A549 (cell line): ENCODE measurements at places on chromosomes 2 and 18.

- DNase-seq: no peak
Measured at GRCh38 chr2:40639320-40639719, 187.4 kb upstream of the SLC8A1 start.

DNA sequence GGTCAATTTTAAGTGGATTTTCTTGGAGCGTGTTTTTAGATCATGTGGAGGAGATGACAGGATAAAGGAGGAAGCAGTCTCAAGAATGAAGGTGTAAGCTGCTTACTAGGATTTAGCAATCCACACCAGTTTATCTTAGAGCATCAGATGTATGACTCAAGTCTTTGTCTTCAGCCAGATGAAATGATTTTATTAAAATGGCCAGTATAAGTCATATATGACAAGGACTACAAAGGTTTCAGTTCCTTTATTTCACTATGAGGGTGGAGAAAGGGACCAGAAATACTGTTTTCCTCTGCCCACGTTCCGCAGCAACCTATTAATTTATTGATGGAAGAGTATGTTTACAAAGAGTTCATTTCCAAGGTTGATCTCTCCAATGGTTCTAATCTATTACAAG, 970.5 kb upstream of the SLC39A10 start:
- no peak for DNase-seq

GRCh38 chr18:35029103-35029502, 12.1 kb upstream of the MAPRE2 start:
- no peak for DNase-seq

- no peak for DNase-seq
Measured at GRCh38 chr2:128440666-128441340, 122.1 kb upstream of the HS6ST1 start.

- no peak for DNase-seq
Measured at GRCh38 chr2:173762221-173762620, 203.0 kb downstream of the SP3 start.

- no peak for DNase-seq
Measured at GRCh38 chr2:86454238-86454637, 13.1 kb downstream of the KDM3A start.

GRCh38 chr18:70250781-70251180, 38.1 kb upstream of the SOCS6 start:
- no peak for DNase-seq
